RCC 7860 (cell line): ENCODE measurements at places on chromosomes 1 and 21.

GRCh38 chr1:172431204-172431603 is 10.7 kb downstream of the C1orf105 start:
- DNase-seq = no peak

GRCh38 chr1:32920833-32921232 is 19.6 kb upstream of the TMEM54 start:
- DNase-seq = no peak

- DNase-seq = no peak
Observed at GRCh38 chr1:22814176-22815042, 103.8 kb downstream of the EPHB2 start.

DNA sequence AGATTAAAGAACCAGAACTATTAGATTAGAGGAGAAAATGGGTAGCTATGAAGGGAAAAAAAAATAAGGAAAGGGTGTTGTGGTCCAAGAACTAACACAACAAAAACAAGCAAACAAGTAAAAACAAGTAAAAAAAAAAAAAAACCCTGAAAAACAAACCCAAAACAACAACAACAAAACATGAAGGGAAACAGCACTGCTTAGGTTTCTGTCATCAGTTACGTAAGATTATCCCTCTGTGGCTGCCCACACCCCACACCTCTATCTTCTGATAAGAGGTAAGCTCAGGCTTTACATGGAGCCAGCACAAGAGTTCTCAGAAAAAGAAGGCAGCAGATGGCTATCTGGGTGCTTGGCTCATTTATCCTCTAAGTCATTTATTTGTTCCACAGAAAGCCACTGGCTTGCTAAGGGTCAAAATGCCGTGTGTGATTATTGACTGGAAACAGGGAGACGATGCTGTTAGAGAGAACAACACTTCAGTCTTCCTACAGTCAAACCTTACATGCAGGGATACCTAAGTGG is 57.5 kb downstream of the KIAA0319L start:
- no peak for DNase-seq

DNA sequence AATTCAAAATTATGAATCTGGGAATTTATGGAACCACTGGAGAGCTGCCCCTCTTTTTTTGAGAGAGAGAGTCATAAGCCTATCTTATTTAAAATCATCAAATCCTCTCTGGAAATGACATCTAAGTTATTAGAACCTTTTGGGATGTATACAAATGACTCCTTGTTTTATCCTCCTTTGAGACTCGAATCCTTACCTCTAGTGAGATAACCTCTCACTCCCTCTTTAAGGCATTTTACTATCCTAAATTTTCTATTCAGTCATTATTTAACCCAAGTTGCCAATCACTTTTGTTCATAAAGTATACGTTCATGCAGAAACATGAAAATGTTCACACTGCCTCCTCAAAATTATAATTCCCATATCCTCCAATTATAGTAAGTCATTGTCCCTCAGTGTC is 313.6 kb upstream of the C1orf87 start:
- DNase-seq = no peak

- no peak for DNase-seq
Observed at GRCh38 chr1:167546935-167547334, 6.6 kb downstream of the CREG1 start.

DNA sequence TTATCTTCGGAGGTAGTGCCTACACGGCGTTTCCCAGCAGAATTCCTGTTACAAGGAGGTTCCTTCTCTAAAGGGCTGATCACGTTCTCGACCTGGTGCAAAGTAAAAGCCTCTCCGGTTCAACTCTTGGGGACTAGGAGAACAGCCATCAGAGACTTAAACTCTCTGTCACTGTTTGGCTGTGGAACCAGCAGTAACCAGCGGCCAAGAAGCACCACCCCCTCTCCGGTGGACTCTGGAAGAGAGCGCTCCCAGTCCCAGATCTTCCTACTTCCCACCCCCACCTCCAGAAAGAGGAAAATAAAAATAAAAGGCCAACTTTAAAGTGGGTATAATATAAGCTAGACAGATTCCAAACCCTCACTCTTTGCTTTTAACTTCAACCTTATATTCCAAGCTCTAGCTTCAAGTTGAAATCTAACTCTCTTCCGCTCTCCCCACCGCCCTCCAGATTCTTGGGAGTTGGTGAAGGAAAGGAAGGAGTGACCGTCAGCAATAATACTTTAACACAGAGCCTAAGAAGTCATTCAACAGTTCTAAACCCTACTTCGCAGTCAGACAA is 2.9 kb downstream of the BRINP3 start:
- DNase-seq = no peak

- no peak for DNase-seq
Observed at GRCh38 chr21:43189936-43190335, 21.1 kb downstream of the CRYAA start.

GRCh38 chr1:63914706-63915105 is 140.9 kb downstream of the ROR1 start:
- DNase-seq = no peak

DNA sequence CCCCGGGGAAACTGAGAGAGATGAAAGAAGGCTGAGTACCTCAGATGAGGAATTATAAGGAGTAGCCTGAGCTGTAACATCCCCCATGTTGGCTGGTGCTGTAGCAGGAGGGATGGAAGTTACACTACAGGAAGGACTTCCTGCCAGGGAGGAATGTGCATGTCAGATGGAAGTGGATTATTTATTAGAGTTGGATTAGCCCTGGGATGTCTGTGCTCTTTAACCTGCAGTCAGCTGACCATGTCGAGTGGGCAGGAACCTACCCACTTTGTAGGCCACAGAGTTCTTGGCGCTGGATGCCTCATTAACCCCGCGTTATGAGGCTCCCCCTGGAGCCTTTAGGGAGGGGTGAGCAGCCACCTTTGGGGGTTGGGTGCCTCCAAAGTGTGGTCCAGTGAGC is 757 bp upstream of the SEMA4A start:
- DNase-seq = peak; percentile 96

- peak; percentile 23 for DNase-seq
Observed at GRCh38 chr1:231233735-231234417, 7.1 kb upstream of the GNPAT start.

- no peak for DNase-seq
Observed at GRCh38 chr1:38303843-38304242, 257.2 kb upstream of the POU3F1 start.

DNA sequence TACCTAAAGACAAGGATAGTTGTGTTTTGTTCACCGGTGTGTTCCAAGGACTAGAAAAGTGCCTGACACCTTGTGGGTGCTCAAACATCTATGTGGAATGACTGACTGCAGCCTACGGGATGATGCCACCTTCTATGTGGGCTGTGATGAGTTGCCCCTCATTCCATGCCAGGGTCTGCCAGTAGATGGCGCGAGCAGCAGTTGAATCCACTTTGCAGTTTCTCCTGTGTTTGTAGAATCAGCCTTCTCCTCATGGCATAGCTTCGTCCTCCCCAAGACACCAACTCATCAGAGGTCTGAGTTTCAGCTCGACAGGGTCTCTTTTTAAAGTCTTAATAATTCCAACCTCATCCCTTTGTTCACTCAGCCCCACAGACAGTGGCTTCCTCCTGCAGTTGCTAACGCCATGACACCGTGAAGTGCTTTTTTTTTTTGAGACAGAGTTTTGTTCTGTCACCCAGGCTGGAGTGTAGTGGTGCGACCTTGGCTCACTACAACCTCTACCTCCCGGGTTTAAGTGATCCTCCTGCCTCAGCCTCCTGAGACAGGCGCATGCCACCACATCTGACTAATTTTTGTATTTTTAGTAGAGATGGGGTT is 133.7 kb downstream of the CAPN8 start:
- peak; percentile 46 for DNase-seq

DNA sequence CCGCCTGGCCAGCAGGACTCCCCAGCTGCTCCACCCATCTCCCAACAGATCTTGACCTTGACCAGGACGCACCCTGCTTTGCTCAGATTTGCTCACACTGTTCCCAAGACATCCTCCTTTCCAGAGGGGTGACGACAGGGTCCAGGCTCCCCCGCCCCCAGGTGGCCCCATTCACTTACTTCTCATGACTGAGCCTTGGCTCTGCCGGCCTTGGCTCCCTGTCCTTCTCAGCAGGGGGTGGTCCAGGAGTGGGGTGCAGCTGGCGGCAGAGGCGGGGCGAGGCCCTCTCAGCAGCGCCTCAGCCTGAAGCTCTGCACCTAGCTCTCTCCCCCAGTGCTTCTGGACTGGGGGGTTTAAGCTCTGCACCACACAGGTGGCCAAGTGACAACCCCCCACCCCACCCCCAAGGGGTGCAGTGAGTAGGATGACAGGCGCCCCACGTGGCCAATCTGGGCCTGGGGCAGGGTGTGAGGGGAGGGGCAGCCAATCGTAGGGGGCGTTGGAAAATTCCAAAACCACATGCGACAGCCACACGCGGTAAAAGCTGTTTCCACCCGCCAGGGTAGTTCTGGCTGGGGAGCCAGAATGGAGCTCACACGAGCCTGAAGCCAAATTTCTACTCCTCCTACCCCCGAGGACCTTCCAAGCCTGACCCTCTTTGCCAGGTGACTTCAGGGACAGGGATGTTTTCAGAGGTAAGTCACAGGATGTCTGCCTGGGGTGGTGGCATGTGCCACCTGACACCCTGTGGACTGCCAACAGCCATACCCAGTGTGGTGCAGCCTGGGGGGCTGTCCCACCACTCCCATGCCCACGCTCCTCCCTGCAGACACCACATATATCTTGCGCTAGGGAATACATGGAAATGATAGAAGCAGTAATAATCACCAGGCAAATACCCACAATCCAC is 5.6 kb downstream of the RORC start:
- DNase-seq = no peak

DNA sequence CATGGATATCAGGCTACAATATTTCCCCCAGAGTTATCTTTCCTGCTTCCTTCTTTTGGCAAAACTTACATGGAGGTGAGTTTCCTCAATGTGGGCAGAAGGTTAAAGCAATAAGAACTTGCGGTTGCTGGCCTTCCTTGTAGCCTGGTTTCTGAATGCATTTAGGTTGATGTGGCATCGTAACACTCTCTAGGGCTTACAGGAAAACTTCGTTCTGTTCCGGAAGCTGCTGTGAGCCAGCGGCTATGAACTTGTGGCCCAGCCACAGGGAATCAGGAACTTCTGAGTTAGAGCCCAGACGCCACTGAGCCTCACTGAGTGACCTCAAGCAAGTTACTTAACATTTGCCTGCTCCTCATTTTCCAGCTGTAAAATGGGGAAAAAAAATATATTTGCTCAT is 623.4 kb upstream of the ADAMTS5 start:
- DNase-seq = peak; percentile 52

DNA sequence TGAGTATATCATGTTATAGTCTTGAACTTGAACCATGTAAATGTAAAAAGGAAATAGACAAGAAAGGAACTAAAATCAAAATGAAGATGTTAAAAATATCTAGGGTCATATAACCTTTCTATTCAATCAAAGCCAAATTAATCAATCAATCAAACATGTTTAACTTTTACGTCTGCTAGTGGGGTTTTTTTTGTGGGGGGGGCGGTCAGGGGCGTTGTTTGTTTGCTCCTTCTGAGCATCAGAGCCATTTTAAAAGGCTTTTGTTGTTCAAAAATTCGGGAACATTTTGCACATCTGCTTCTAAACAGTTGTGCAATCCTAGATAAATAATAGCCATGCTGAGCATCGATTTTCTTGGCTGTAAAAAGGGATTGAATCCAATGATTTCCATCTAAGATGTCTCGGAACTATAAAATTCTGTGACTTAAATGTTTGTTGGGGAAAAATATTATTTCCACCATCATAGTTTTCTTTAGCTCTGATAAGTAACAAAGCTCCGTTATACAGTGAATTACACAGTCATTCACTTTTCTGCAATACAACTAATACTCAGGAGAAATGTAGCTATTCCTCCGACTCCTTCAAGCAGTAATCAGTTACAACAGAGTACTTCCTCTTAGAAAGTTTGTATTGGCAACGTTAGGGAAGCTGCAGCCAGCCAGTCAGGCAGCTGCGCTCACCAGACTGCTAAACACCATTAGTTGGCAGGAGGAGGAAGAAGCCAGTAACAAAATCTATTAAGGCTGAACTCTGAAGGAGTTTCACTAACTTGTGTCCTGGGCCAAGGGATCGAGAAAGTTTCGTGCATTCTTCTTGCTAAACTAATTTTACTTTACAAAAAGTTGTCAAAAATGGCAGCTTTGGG is 2.2 kb downstream of the SPATA6 start:
- DNase-seq = no peak

DNA sequence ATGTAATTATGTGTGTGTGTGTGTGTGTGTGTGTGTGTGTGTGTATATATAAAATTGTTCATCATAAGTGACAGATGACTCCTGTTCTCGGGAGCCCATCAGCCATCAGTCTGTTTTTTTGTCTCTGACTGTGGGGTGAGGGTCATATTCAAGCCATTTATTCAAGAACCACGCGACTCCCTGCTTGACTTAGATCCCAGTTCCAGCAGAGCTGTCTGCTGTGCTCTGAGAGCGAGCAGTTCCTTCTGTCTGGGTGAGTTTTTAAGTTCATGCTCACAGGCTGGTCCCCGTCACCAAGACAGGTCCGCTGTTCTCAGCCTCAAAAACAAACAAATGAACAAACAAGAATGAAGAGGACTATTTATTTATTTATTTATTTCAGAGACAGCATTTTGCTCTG is 18.3 kb upstream of the NPPB start:
- no peak for DNase-seq

DNA sequence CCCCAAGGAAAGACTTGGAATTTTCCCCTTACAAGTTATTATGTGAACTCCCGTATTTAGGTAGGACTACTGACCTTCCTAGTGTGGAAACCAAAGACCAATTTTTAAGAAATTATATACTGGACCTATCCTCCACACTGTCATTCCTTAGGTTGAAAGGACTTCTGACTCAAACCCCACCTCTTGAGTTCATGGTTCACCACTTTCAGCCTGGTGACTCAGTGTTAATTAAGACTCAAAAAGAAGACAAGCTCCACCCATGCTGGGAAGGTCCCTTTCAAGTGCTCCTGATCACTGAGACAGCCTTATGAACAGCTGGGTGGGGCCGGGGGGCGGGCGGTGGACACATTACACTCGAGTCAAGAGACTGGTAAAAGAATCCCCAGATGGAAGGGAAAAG is 113.2 kb downstream of the LRRC53 start:
- DNase-seq = no peak

DNA sequence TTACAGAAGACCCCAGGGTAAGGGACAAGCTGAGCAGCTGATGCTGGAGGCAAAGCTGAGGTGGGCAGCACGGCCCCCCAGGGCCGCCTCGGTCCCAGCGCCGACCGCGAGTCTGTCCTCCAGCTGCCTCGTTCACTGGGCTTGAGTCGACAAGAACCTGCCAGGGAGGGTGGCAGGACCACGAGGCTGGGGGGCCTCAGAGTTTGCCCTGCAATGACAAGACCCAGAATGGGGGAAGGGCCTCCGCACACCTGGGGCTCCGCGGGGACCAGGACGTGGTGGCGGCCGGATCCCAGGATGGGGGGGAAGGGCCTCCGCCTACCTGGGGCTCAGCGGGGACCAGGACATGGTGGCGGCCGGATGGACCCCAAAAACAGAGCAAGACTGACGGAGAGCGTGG is 53.9 kb upstream of the COL18A1 start:
- DNase-seq = no peak
